ENCODE measurements at places on chromosomes 11 and 22. TPM values are rescaled to one million over a fixed set of nuclear protein-coding genes. Genes with fewer than 3 reads are reported as not detected.

- DNase-seq = no peak
Observed at GRCh38 chr11:96126917-96127595, 203.1 kb upstream of the MTMR2 start.

Gene ZNF280B
- 0.41 TPM for total RNA-seq

- DNase-seq = peak; percentile 48
Observed at GRCh38 chr22:44448271-44448830, 49.7 kb downstream of the RTL6 start.

Gene DGAT2
- not detected for total RNA-seq

DNA sequence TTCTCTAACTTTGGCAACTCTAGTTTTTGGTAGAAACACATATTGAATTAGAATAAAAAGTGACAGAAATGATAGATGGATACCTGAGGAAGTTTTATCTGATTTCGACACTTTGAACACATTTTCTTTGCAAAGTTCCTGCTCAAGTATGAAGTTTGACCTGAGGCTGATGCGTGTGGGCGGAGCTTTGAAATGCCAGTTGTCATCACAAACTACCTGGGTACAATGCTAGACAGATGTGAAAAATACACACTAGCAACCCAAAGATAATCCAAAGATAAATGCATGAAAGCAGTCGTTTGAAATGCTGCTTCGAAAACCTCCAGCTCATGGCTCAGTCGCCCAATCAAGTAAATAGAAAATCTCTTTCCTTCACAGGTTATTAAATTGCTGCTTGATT is 54.8 kb downstream of the CD44 start:
- no peak for DNase-seq

Gene ARHGAP8
- 31.8 TPM for total RNA-seq

GRCh38 chr11:1992111-1992510 is 5.5 kb downstream of the H19 start:
- no peak for DNase-seq

GRCh38 chr11:44971185-44971584 is 20.5 kb upstream of the TP53I11 start:
- DNase-seq = no peak

GRCh38 chr22:49046546-49047361 is 780.9 kb downstream of the BRD1 start:
- no peak for DNase-seq

DNA sequence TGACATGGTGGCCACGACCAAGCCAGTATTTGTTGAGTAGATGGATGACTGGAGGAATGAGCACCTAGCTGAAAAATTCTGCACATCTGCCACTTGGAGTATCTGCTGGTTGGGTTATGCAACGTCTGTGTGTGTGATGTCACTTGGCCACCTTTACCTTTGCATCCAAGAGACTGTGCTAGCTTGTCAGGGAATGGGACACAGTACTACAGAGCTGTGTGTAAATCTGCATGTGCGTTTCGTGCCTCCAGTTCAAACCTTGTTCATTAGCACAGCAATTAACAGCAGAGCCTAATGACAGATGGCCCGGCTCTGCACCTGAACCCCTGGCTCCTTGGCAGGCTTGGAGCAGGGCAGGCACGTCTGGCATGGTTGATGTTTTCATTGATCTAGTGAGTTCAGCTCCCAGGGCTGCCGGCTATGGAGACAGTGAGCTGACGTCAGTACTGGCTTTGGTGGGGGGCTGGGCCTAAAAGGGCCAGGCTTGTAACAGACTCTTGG is 188.4 kb upstream of the NAV2 start:
- no peak for DNase-seq

- no peak for DNase-seq
Observed at GRCh38 chr11:130634961-130635473, 186.6 kb downstream of the ADAMTS15 start.

DNA sequence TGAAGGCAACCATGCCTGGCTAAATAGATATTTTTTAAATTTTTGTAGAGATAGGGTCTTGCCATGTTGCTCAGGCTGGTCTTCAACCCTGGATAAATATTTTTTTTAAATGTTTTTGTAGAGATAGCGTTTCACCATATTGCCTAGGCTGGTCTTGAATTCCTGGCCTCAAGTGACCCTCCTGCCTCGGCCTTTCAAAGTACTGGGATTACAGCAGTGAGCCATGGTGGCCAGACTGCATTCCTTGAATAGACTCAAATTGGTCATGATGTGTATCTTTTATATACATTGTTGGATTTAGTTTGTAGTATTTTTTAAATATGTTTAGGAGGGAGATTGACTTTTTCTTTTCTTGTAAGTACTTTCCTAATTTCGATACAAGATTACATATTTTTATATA is 325.7 kb upstream of the C11orf87 start:
- DNase-seq = no peak

DNA sequence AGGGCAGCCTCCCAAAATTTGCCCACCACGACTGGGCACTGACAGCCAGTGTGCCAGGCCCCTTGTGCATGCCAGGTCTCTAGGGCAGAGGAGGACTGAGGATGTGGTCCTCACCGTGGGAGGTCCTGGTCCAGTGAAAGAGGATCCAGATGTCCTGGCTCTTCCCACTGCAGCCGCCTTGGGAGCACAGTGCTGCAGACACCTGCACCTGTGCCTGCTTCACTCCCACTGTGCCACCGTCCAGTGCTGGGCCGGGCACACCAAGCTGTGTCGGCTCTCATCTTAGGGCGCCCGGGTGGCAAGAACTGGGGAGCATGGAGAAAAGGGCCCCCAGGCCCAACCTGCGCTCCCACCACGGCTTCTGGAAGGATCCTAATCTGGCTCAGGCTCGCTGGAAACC is 1147.1 kb downstream of the BRD1 start:
- DNase-seq = no peak

GRCh38 chr11:16831316-16832192 is 93.1 kb downstream of the C11orf58 start:
- no peak for DNase-seq

DNA sequence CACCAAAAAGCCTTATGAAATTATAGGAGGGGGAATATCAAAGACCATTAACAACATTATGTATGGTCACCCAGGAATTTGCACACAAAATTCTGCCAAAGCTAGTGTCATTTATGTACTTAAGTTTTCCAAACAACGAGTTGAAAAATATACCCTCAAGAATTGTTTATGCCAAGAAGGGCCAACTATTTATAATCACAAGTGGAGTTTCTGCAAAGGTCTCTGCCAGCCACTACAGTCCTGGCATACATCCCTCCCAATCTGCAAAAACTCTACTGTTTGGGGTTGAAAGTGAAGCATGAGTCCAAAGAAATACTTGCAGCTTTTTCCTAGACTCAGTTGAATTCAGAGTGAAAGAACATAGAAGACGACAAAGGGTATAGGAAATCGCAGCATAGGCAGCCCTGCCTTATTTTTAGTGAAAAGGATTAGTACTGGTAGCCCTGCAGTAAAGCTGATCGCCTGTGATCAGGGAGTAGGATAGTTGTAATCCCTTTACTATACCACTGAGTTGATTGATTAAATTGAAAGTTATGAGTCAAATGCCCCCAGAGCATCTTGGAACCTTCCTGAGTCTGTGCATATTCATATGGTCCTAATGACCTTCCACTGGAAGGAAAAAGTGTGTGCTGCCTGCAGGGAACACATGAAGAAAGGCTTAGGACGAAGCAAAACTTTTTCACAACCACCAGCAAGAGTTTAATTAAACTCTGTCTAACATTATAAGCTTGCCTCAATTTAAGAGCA is 144.0 kb downstream of the SPON1 start:
- no peak for DNase-seq

GRCh38 chr22:19821523-19822300 is 33.0 kb downstream of the GNB1L start:
- no peak for DNase-seq

- no peak for DNase-seq
Observed at GRCh38 chr11:110738641-110739040, 26.4 kb upstream of the ARHGAP20 start.

Gene DEPDC7
- total RNA-seq = 3.2 TPM

Gene APOBEC3G
- not detected for total RNA-seq

Gene CARD18
- not detected for total RNA-seq

DNA sequence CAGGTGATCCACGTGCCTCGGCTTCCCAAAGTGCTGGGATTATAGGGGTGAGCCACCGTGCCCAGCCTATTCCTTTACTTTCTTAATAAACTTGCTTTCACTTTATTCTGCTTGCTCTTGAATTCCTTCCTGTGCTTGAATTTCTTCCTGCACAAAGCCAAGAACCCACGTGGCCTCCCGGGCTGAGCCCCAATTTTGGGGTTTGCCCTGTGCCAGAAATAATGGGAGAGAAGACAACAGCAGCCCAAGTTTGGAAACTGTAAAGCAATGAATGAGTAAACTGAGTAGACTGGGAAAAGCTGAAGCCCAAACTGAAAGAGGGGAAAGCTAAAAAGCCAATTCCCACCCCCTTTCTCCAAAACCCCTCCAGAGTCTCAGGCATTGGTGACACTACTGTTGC is 136.4 kb downstream of the NECTIN1 start:
- DNase-seq = no peak

Gene MEI1
- 1.1 TPM for total RNA-seq

DNA sequence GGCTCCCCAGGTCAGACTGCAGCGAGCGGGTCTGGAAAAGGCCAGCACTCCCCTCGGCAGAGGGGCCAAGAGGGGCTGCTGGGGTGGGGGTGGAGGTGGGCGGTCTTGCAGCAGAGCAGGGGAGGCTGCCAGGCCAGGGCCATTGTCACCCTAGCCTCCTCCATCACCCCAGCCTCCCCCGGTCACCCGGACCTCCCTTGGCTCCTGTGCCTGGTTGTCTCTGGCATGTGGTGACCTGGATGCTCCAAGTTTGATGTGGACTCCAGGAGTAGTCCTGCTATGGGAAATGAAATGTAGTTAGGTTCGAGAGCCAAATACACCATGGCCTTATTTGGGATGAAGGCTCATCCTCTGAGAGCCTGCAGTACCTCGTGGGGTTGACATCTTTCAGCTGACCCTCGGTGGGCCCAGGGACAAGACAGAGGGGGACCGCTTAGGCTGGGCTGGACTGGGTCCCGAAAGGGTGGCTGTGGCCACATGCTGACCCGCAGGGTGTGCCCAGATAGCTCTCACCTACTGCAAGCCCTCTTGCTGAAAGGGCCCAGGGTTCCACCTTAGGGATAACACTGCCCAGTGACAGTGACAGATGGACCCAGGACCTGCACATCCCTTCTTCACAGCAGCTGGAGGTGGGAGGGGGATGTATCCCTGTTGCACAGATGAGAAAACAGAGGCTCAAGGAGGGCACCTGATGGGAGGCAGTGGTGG is 24.1 kb downstream of the MRGPRD start:
- DNase-seq = no peak

GRCh38 chr22:39556970-39557841 is 13.3 kb upstream of the CACNA1I start:
- no peak for DNase-seq

DNA sequence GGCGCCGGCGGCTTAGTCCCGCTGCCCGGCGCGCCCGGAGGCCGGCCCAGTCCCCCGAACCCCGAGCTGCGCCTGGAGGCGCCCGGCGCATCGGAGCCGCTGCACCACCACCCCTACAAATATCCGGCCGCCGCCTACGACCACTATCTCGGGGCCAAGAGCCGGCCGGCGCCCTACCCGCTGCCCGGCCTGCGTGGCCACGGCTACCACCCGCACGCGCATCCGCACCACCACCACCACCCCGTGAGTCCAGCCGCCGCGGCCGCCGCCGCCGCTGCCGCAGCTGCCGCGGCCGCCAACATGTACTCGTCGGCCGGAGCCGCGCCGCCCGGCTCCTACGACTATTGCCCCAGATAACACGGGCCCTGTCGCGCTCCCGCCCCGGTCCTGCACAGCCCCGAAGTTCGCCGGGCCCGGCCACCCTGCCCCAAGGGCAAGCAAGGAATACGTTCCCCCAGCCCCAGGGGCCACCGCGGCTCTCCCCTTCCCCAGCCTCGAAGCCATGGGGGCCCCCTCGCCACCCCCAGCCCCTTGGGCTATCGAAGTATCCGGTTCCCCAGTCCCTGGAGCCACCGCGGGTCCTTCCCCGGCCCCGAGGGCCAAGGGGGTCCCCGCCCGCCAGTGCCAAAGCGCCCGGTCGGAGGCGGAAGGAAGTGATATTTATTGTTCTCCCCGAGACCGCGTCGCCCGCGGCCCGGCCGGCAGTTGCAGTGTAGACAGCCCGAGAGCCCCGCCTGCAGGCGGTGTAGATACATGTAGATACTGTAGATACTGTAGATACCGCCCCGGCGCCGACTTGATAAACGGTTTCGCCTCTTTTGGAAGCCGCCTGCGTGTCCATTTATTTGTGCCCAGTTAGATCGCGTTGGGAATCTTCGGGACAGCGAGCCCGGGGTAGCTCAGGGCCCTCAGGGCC is 6.2 kb downstream of the TBX1 start:
- DNase-seq = peak; percentile 60

Gene KRTAP5-4
- not detected for total RNA-seq

Gene RIMBP3B
- not detected for total RNA-seq

DNA sequence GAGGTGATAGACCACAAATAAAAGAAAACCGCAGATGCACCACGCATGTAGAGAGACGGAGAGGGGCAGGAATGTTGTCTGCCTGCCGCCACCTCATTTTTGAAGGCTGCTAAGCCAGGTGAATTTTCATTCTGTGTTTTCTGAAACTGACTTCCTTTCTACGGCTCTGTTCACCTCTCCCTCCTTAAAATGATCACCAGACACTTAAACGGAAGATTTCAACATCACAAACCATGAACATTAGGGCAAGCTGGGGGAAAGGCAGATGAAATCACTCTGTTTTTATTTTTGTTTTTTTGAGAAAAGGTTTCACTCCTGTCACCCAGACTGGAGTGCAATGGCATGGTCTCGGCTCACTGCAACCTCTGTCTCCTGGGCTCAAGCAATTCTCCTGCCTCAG is 232.4 kb downstream of the MIAT start:
- DNase-seq = no peak

DNA sequence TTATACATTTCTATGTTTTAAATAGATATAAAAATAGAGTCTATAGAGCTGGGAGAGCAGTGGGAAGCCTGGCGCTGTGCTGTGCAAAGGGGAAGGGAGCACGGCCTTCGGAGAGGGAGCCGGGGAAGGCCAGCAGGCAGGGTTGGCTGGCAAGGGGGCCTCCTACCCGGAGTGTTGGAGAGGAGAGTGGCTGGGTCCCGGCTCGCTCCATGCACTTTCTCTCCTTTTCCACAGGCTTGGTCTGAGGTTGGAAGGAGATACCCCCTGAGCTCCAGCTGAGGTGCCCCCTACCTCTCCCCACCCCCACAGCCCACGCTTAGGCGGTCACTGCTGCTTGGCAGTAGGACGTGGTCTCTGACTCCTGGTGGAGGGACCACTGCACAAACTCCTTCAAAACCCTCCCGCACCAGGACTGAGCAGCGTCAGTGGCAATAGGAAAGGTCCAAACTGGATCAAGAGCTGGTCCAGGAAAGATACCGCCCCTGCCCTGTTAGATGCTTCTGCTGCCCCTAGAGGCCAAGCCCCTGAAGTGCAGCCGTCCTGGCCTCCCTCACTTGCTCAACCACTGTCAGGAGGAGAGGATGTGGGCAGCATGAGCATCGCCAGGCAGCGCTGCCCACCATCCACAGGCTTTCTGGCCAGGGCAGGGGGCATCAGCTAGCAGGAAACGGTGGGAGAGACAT is 52.9 kb downstream of the SYT13 start:
- peak; percentile 78 for DNase-seq

DNA sequence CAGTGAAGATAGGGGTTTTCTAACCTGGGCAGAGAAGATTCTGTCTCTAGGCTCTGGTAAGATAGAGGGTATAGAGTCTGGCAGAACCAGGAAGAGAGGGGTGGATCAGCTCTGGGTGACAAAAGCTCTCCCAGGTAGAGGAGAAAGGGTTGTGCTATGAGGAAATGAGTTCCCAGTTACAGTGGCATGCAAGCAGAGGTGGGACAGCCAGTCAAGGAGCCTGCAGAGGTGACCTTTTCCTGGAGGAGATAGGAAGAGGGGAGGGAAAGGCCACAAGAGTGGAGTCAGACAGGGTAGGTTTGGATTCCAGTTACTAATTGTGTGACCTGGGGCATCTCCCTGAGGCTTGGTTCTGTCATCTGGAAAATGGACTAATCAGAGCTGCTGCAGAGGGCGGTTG is 3.4 kb upstream of the CAPN5 start:
- no peak for DNase-seq

Gene RIBC2
- not detected for total RNA-seq
